ENCODE measurements at places on chromosomes 4 and X.

DNA sequence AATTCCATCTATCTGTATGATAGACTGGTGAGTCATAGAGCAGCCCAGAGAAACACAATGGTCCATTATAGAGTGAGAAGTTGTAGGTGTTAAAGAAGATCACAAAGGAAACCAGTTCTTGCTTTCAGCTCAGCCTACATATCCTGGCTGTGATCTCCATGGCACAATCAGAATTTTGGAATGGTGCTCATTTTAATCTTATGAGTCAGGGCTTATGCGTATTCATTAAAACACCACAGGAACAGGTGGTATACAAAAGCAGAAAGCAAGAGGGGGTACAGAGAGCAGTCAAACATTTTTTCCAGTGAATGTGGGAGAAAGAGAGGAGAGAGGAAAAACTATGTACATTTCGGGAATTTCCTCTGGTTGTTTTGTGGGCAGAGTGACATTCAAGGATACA is 126.9 kb downstream of the MFAP3L start:
- DNase-seq = no peak

- no peak for DNase-seq
Measured at GRCh38 chr4:168357941-168358340, 39.4 kb upstream of the DDX60 start.

- DNase-seq = no peak
Measured at GRCh38 chr4:31392923-31393322, 672.8 kb downstream of the PCDH7 start.

DNA sequence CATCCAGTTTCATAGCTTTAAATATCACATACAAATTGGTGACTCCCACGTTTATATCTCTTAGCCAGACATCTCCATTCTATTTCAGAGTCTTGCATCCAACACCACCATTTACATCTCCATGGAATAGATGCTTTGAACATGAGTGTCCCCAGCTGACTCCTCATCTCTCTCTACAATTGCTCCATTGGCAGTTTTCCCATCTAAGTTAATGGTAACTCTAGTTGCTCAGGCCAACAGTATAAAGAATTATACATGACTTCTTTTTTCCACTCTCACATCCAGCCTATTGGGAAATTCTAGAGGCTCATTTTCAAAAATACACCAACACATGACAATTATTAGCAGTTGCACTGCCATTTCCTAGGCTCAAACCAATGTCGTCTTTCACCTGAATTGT is 388.2 kb downstream of the STIM2 start:
- DNase-seq = no peak

- no peak for DNase-seq
Measured at GRCh38 chr4:182528819-182529218, 285.6 kb downstream of the TENM3 start.

GRCh38 chr4:152808670-152809069 is 28.9 kb downstream of the ARFIP1 start:
- no peak for DNase-seq

Measured in renal cortex interstitium (tissue), 15 donors.